Mammary microvascular endothelial cell (primary cell): ENCODE measurements at places on chromosomes 2 and 18. TPM values are rescaled to one million over a fixed set of nuclear protein-coding genes. Genes with fewer than 3 reads are reported as not detected.

The ACMSD gene
- total RNA-seq, result not detected in 2 replicates

The TGFA gene
- total RNA-seq, result 3.1 and 4.7 TPM in 2 replicates

The MAL gene
- not detected in 2 replicates for total RNA-seq

The SPAST gene
- total RNA-seq, result 14.3 and 18.9 TPM in 2 replicates

The KIF5C gene
- 0.25 and 0.33 TPM in 2 replicates for total RNA-seq

The GAL3ST2 gene
- not detected in 2 replicates for total RNA-seq

The CFAP210 gene
- not detected in 2 replicates for total RNA-seq

The WDPCP gene
- 3.5 and 4.0 TPM in 2 replicates for total RNA-seq

The IL36RN gene
- not detected in 2 replicates for total RNA-seq

The CD8B gene
- total RNA-seq, result not detected in 2 replicates

The ASB18 gene
- total RNA-seq, result not detected in 2 replicates

The NFU1 gene
- 42.2 and 49.0 TPM in 2 replicates for total RNA-seq

The ABCG5 gene
- not detected in 2 replicates for total RNA-seq

The CPO gene
- total RNA-seq, result not detected in 2 replicates

The TEKT4 gene
- total RNA-seq, result not detected in 2 replicates

The R3HDM1 gene
- total RNA-seq, result 11.3 and 17.2 TPM in 2 replicates

The ADAM23 gene
- total RNA-seq, result 4.9 and 5.0 TPM in 2 replicates

The SERTAD2 gene
- 13.3 and 13.5 TPM in 2 replicates for total RNA-seq

The COL4A3 gene
- not detected in 2 replicates for total RNA-seq

The AFF3 gene
- total RNA-seq, result 0.49 and 0.80 TPM in 2 replicates

The HMSD gene
- not detected in 2 replicates for total RNA-seq

The ANO7 gene
- 1.1 and 1.8 TPM in 2 replicates for total RNA-seq

The RGPD5 gene
- total RNA-seq, result 6.5 and 7.0 TPM in 2 replicates

The CFAP65 gene
- not detected in 2 replicates for total RNA-seq

The SALL3 gene
- total RNA-seq, result not detected in 2 replicates

The KCNK3 gene
- not detected in 2 replicates for total RNA-seq

The ABCG8 gene
- not detected in 2 replicates for total RNA-seq

The TEX44 gene
- total RNA-seq, result not detected in 2 replicates

The IRS1 gene
- total RNA-seq, result 0.05 and 0.07 TPM in 2 replicates

The FAM168B gene
- total RNA-seq, result 93.7 and 125 TPM in 2 replicates

The PRKAG3 gene
- not detected in 2 replicates for total RNA-seq
